Astrocyte of the hippocampus (primary cell): ENCODE measurements at places on chromosomes 13 and 19.
A peak's percentile ranks its signal among the peaks of the same experiment; 100 is the strongest.

GRCh38 chr13:29193083-29193482, 372.9 kb downstream of the MTUS2 start:
- no peak for DNase-seq

- peak; percentile 35 for DNase-seq
These were observed 12.0 kb downstream of the KHSRP start for GRCh38 chr19:6412447-6413091.

- no peak for DNase-seq
These were observed 3.3 kb upstream of the PHLDB3 start for GRCh38 chr19:43507880-43508279.

- DNase-seq = peak; percentile 66
These were observed 1.4 kb upstream of the USF2 start for GRCh38 chr19:35267353-35267817.

- no peak for DNase-seq
These were observed 57.9 kb upstream of the MAB21L1 start for GRCh38 chr13:35534343-35534742.

DNA sequence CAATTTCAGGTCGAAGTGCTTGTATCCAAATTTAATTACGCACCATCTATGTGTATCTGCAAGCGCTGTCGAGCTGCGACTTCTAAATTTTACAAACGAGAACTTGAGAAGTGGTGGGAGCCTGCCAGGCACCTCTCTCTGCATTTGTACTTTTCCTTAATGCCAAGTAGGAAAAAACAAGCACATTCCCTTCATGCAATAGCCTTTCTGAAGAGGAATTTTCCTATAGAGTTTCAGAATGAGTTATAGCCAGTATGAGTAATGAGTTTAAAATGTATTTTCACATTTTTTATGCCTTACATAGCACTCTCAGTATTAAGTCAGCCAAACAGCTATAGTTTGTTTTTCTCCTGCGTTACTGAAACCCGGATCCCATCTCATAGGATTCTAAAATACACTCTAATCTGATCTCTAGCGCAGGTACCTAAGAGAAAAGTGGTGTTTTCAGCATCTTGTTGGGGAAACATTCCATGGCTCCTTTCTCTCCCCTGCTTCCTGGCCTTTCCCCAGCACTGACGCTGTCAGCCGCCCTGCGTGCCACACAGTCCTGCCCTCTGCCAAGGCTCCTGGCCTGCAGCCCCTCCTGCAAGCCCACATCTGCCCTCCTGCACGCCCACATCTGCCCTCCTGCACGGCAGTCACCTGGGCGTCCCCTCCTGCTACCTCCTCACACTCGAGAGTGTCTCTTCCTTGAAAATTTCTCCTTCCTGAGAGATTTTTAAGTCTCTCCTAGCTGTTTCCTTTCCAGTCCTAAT, 526.9 kb downstream of the MYO16 start:
- DNase-seq = peak; percentile 79

- DNase-seq = peak; percentile 9
These were observed 1507.5 kb downstream of the OLFM4 start for GRCh38 chr13:54536112-54536511.

DNA sequence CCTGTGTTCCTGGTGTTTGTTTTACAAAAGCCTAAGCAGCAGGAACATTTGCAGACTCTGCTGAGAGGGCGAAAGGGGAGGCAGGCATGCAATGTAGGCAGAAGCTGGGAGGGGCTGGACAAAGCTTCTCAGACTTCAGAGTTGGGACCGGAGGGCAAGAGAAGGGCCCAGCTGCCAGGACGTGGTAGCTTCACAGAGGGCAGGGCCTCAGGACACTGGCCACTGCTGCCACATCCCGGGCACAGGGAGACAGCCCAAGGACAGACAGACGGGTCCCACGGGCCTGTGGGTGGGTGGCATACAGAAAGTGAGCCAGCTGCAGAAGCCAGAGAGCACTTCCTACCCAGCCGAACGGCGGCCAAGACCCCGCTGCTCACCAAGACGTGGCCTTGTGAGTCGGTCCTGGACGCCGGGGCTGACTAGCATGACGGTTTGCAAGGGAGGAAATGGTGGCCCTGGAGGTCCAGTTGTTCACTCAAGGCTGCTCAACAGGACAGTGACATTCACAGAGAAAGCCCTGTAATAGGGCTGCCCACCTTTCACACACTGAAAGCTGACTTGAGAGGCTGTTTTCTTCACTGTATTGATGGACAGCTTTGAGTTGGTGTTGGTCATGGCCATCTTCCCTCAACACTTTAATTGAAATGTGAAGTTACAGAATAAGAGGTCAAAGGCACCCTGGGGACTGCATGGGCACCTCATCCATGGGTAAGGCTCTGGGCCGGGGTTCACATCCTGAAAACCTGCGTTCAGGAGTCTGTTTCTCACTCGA, 23.7 kb upstream of the TFDP1 start:
- no peak for DNase-seq

DNA sequence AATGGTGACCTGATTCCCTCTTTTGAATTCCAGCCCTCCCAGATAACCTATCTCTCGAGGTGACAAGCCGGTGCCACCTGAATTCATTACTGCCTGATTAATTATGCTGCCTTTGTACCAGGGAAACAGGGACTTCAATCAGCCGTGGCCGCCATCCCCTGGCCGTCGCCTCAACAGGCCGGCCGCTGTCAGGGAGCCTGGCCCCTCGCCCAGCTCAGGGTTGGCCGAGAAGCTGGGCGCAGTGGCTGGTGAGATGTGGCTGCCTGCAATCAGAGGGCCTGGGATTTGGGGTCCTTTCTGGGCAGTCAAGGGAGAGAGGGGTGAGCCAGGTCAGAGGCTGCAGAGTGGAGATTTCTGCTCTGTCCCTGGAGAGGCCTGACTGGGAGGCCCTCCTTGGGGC, 91.2 kb downstream of the KCTD15 start:
- DNase-seq = peak; percentile 15

DNA sequence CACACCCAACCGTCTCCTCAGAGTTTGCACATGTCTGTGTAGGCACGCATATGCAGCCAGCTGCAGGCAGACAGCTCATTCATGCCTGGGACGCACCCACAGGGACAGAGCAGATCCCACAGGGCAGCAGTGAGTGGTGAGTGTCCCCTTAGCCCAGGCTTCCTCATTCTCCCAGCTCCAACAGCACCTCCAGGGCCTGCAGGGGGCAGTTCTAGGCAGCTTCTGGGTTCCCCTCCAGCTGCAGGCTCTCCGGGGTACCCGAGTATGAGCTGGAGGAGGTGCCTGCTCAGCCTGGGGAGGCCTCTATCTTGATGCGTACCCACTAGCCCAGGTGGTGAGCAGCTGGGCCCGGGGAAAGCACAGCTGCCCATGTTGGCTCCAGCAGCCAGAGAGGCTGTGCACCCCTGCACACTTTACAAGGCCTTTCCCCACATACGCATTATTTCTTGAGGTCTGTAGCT, 1.3 kb upstream of the SHANK1 start:
- no peak for DNase-seq

DNA sequence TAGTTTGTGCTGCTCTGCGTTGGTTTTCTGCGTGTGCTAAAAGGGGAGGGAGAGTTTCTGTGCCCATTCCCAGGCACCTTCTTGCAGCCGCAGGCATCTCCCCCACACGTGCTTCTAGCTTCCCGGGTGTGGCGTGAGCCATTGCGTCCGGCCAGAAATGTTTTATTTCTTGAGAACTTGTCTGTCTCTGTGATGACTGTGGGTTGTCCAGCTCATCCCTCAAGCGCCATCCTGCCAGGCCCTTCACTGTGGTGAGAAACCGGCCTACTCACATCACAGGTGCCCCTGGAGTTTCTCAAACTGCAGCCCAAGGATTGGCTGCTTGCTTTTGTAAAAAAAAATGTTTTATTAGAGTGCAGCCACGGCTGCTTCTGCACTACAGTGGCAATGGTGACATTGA, 24.2 kb downstream of the EPN1 start:
- DNase-seq = no peak

GRCh38 chr13:21234526-21234925, 58.1 kb downstream of the MRPL57 start:
- DNase-seq = peak; percentile 36

GRCh38 chr13:25775275-25775674, 276.5 kb downstream of the SHISA2 start:
- DNase-seq = no peak

DNA sequence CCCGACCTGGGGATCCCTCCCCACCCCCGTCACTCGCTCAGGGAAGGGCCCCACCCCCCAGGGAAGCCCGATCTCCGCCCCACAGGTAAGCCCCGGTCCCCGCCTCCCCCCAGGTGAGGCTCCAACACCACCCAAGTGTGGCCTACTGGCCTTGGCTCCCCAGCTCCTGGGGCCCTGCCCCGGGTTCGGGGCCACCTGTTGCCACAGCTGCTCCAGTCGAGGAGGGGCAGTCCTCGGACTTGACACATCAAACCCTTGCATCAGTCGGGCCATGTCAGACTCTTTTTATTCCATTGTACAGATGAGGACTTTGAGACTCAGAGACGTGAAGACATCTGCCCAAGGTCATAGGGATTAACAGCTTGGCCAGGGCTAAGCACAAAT, 512 bp downstream of the CC2D1A start:
- DNase-seq = no peak

DNA sequence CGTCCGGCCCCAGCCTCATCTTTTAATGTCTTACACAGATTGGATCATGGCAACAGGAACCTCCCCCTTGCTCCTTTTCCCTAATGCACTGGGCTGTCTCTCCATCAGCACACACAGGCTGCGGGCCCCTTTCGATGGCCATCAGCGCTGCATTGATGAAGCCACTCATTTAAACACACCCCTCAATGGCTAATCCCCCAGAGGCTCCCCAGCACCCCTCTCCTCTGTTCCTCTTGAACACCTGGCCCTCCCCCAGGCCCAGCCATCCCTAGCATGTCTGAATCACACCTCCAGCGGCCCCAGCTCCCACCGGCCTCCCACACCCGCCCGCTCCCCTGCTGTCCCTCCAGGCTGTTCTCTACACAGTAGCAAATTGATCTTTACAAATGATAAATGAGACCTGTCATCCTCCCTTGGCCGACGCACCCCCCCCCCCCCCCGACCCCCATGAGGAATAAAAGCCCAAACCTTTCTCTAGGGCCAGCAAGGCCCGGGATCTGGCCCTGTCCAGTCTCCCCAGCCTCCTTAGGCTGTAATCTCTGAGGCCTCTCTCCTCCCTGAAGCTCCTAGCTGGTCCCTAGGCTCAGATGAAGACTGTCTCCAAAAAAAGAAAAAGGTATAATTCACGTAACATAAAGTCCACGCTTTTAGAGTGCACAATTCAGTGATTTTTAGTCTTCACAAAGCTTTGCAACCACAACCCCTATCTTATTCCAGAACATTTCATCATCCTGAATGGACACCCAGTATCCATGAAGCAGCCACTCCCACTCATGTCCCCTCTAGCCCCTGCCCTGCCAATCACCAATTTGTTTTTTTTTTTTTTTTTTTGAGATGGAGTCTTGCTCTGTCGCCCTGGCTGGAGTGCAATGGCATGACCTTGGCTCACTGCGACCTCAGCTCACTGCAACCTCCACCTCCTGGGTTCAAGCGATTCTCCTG, 7.4 kb downstream of the RPL28 start:
- no peak for DNase-seq

DNA sequence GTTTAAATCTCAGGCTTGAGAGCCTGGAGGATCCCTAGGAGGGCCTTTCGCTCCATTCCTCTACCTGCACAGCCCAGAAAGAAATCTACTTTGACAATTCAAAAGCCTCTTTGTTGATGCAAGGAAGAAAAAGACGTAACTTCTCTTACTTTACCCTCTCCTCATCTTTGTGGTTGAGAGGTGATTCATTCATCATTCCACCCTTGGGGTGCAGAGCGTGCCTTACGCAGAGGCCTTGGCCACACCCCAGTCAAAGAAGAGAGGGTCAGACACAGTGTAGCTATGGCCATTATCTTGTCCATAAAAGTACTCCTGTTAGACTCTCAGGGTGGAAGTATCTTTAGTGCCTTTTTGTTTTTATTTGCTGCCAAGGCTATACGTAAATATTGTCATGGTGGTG, 184.0 kb downstream of the IRS2 start:
- no peak for DNase-seq

GRCh38 chr19:10404888-10405820, 1.8 kb upstream of the CDC37 start:
- DNase-seq = no peak

GRCh38 chr19:13526552-13526951, 20.3 kb upstream of the CACNA1A start:
- peak; percentile 12 for DNase-seq

- DNase-seq = no peak
These were observed 138.8 kb downstream of the RGCC start for GRCh38 chr13:41596190-41596589.

- no peak for DNase-seq
These were observed 2.8 kb downstream of the BRME1 start for GRCh38 chr19:13902993-13903555.

GRCh38 chr13:26050568-26051230, 1.1 kb downstream of the SHISA2 start:
- peak; percentile 60 for DNase-seq

DNA sequence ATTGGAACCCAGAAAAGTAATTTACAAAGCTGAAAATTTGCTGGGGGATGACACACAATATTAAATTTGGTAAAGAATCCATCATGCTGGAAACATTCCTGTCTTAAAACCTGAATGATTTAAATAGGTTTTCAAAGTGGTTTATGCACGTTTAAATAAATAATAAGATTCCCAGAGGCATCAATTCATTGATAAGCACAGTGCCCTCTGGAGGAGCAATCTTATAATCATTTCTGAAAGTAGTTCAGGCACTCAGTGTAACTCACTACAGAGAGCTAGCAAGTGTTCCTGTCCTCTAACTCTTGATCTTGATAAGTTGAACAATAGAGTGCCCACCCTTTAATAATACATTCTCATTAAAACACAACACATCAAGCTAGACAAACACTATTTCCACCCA, 43.5 kb upstream of the SHISA2 start:
- no peak for DNase-seq

DNA sequence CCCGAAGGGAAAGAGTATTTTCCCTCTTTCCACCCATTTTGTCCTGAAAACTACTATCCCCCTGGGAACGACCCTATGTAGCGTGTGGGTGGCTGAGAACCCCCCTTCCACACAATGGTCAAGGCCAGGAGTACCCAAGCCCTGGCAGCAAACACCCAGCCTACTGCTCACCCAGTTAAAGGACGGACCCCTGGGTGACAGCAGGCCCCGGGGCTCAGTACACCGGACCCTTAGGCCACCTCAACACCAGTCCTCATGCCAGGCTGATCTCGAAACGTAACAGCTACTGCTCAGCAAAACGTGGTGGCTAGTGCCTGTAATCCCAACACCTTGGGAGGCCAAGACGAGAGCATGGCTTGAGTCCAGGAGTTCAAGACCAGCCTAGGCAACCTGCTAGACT, 1.4 kb downstream of the ANKRD27 start:
- DNase-seq = no peak

- peak; percentile 98 for DNase-seq
These were observed 33.6 kb upstream of the EPHX3 start for GRCh38 chr19:15265850-15266248.
